ENCODE measurements at places on chromosomes 3 and 15.

DNA sequence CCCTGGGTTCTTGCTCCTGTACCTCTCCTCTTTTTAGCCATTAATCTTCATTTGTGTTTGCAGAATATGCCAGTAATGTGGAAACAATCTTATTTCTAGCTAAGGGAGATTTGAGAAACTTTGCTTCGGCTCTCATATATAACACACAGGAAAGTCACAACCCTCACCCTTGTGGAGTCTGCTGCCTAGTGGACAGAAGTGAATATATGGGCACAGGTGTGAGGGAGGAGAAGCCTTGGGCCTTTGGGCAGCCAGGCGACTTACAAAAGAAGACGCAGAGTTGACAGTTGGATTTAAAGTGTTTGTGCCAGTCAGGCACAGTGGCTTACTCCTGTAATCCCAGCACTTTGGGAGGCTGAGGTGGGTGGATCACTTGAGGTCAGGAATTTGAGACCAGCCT lies 181.8 kb upstream of the TBL1XR1 start:
- no peak for DNase-seq
- no peak overlapping the region for H3K27ac ChIP-seq
- no peak overlapping the region for H3K4me3 ChIP-seq
- no peaks in the 10 kb centered on the region for H3K27me3 ChIP-seq

GRCh38 chr3:193832833-193833413 lies 239.9 kb downstream of the OPA1 start:
- no peaks in the 10 kb centered on the region for H3K36me3 ChIP-seq
- no peak overlapping the region for H3K4me3 ChIP-seq
- no peaks in the 10 kb centered on the region for H3K4me1 ChIP-seq
- H3K27me3 ChIP-seq = peaks cover 2% of the 10 kb centered on the region

- peaks cover 2% of the 10 kb centered on the region for H3K27me3 ChIP-seq
- no peak overlapping the region for H3K27ac ChIP-seq
- no peaks in the 10 kb centered on the region for H3K4me1 ChIP-seq
- no peak overlapping the region for H3K4me3 ChIP-seq
- no peaks in the 10 kb centered on the region for H3K36me3 ChIP-seq
Observed at GRCh38 chr15:75966073-75966472, 46.2 kb downstream of the NRG4 start.

DNA sequence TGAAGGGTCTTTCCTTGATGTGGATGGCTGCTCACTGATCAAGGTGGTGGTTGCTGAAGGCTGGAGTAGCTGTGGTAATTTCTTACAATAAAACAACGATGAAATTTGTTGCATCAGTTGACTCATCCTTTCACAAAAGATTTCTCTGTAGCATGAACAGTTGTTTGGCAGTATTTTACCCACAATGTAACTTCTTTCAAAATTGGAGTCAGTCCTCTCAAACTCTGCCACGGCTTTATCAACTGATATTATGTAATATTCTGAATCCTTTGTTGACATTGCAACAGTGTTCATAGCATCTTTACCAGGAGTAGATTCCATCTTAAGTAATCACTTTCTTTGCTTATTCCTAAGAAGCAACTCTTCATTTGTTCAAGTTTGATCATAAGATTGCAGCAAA lies 252.6 kb downstream of the UBE2E2 start:
- H3K4me3 ChIP-seq = no peak overlapping the region
- H3K27me3 ChIP-seq = peaks cover 3% of the 10 kb centered on the region
- H3K36me3 ChIP-seq = peaks cover 4% of the 10 kb centered on the region
- DNase-seq = no peak

DNA sequence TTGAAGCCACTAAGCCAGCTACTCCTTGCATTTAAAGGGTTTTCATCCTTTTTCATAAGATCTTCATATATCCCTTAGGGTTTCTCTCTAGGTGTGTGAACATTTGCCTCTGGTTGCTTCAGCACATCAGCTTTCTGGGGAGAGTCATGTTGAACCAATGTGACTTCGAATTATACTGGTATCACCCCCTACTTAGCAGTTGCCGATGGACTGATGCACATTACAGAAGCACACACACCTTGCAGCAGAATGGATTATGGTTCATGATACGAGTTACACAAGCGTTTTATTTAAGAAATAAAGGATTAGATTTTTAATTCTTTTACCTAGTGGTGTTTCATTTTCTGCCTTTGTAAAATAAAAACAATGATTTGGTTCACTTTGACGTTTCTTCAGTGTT lies 39.6 kb downstream of the FBXO22 start:
- no peak overlapping the region for H3K27ac ChIP-seq
- no peak for DNase-seq
- H3K36me3 ChIP-seq = peaks cover 6% of the 10 kb centered on the region
- no peak overlapping the region for H3K4me3 ChIP-seq
- H3K4me1 ChIP-seq = peaks cover 3% of the 10 kb centered on the region

- no peaks in the 10 kb centered on the region for H3K4me1 ChIP-seq
- no peak overlapping the region for H3K4me3 ChIP-seq
- no peak overlapping the region for H3K27ac ChIP-seq
- no peak for DNase-seq
- H3K27me3 ChIP-seq = no peaks in the 10 kb centered on the region
Observed at GRCh38 chr3:79973482-79973881, 205.7 kb upstream of the ROBO1 start.

DNA sequence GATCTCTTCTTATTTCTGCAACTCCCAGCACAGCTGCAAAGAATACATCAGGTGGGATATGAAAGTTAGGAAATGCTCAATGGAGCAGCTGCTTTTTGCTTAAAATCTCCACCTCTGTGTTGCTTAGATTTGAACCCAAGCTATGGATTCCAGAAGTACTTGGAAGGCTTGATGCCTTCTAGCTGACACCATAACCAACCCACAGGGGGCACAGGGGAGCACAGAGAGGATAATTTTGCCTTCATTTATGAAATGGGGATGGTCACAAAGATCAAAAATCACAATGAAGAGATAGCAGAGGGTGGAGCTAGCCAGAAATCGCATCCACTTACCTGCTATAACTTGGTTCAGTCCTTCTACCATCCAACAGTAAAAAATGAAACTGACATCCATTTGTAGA lies 75.7 kb downstream of the DUT start:
- no peak overlapping the region for H3K4me3 ChIP-seq
- peak; percentile 9 for DNase-seq

DNA sequence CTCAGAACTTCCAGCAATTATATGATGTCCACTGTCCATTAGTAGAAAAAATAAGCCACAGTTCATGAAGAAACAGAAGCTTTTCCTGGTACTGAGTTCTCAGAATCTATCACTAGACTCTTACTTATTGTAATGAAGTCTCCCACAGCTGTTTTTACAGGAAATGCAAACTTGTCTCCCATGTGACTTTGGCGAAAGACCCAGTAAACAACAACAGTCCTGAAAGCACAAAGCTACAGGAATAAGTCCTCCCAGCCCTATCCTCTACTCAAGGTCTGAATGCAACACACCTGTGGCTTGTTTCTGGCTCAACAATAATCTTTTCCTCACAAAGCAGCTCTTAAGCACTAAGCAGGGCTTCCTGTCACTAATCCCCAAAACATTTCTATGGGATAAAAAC lies 55.9 kb downstream of the EOMES start:
- H3K27me3 ChIP-seq = peaks cover 1% of the 10 kb centered on the region
- H3K27ac ChIP-seq = no peak overlapping the region
- H3K4me1 ChIP-seq = peaks cover 11% of the 10 kb centered on the region

GRCh38 chr3:60225848-60226247 lies 1025.4 kb downstream of the FHIT start:
- peaks cover 6% of the 10 kb centered on the region for H3K4me1 ChIP-seq
- no peak for DNase-seq
- no peaks in the 10 kb centered on the region for H3K36me3 ChIP-seq
- no peak overlapping the region for H3K4me3 ChIP-seq
- no peaks in the 10 kb centered on the region for H3K27me3 ChIP-seq

GRCh38 chr15:51782357-51782896 lies 31.0 kb downstream of the TMOD2 start:
- H3K4me1 ChIP-seq = no peaks in the 10 kb centered on the region
- no peak overlapping the region for H3K27ac ChIP-seq
- no peak for DNase-seq

- no peaks in the 10 kb centered on the region for H3K27me3 ChIP-seq
- H3K27ac ChIP-seq = peak overlapping the region; percentile 98
- H3K4me1 ChIP-seq = peaks cover 56% of the 10 kb centered on the region
- H3K36me3 ChIP-seq = peaks cover 32% of the 10 kb centered on the region
- peak overlapping the region; percentile 94 for H3K4me3 ChIP-seq
- peak; percentile 43 for DNase-seq
Observed at GRCh38 chr3:183554377-183554776, 1.1 kb downstream of the KLHL6 start.

- H3K27me3 ChIP-seq = no peaks in the 10 kb centered on the region
- H3K27ac ChIP-seq = no peak overlapping the region
- H3K4me1 ChIP-seq = no peaks in the 10 kb centered on the region
- DNase-seq = no peak
Observed at GRCh38 chr3:77800893-77801292, 761.0 kb downstream of the ROBO2 start.

DNA sequence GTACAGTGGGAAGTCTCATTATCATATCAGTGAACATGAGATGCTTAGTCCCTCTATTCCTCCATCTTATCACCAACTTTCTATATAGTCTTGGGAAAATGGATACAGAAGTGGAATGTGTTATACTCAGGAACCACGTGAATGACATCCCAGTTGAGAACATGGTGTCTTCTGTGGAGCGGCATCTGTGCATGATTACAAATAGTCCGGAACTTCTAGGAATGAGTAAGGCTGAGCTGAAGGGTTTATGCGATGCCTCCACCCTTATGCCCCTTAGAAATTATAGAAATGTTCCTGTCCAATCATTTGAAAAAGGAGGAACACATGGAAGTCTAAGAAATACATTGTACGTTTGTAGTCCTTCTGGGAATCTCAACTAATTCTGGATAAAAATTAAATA lies 64.8 kb upstream of the TMEM108 start:
- DNase-seq = no peak
- no peak overlapping the region for H3K27ac ChIP-seq
- no peak overlapping the region for H3K4me3 ChIP-seq

DNA sequence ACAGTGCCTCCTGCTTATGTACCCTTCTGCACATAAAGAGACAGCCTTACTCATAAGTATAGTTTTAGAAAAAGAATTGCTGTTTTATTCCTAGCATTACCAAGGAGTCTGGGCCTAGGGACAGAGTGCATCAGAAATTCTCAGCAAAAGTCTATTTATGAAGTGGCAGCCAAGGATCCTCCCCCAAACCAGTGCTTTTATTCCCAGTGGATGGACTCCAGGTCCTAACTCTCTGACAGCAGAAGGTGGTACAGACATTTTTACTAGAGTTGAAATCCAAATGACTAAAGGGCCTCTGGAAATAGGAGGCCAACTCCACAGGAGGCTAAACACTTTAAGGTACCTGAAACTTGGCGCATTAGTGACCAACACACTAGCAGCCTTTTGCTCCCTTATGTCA lies 407.2 kb upstream of the TPRG1 start:
- H3K36me3 ChIP-seq = no peaks in the 10 kb centered on the region
- no peak overlapping the region for H3K27ac ChIP-seq
- H3K4me1 ChIP-seq = no peaks in the 10 kb centered on the region
- no peak overlapping the region for H3K4me3 ChIP-seq
- no peak for DNase-seq
- no peaks in the 10 kb centered on the region for H3K27me3 ChIP-seq

DNA sequence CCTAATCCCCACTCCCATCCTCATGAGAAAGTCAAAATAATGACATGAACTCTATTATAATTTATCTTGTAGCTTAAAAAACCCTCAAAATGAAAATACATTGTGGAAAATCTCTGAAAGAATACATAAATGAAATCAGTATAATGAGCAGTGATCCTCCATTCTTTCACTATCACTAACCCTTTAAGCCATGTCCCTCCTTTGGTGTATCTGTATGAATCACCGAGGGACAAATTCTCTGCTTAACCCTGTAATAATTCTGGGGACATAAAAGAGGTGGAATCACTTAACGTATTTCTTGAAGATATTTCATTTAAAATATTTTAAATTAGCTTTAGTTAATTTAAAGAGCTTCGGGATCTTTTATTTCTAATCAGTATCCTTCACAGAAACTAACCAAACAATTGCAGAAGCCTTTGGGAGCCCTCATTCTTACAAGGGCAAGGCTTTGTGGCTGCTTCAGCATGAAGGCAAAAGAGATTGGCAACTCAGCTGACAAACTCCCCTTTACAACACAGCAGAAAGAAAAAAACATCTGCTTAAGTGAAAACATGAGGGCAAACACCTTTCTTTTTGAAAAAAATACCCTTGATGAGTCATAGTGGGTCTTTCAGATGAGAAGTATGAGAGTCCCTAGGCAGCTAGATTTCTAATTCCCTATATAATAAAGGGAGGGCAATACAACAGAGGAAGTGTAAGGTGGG lies 44.0 kb upstream of the ALCAM start:
- H3K27me3 ChIP-seq = no peaks in the 10 kb centered on the region
- H3K27ac ChIP-seq = no peak overlapping the region
- H3K4me1 ChIP-seq = peaks cover 5% of the 10 kb centered on the region
- H3K4me3 ChIP-seq = no peak overlapping the region

DNA sequence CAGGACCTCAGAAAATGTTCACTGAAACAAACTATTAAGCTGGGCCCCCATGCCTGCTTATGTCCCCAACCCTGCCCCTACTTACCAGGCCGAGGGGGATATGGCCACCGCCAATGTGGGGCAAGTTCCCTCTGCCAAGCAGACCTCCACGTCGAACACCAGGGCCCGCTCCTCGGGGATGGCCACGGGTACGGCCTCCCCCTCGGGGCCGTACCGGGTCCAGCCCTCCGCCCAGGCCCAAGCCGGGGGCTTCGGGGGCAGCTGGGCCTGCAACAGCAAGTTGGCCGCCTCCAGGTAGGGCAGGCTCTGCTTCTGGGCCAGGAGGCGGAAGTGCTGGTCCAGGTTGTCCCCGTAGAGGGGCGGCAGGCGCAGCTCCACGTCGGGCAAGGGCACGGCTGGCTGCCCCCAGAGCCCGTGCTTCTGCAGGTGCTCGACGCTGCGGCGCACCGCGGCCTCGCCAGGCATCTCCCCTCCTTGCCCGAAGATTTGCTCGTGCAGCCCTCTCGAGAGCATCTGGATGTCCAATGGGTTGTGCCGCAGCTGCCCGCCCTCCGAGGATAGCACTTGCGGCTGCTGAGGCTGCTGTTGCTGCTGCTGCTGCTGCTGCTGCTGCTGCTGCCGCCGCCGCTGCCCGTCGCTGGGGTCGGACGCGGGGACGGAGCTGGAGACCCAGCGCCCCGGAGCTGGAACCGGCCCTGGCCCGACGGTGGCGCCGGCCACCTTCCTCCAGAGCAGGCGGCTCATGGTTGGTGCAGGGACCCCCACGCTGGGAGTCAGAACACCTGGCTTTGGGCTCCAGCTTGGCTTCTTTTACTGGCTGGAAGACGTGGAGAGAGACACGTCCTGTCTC lies 1.4 kb downstream of the POLG start:
- peaks cover 52% of the 10 kb centered on the region for H3K36me3 ChIP-seq
- peaks cover 67% of the 10 kb centered on the region for H3K4me1 ChIP-seq
- DNase-seq = no peak

- no peak within 1 kb of the TSS for H3K4me3 ChIP-seq
- no peak for DNase-seq
- H3K36me3 ChIP-seq = no peaks in the 10 kb centered on the region
- H3K4me1 ChIP-seq = peaks cover 6% of the 10 kb centered on the region
Observed at GRCh38 chr3:3110299-3110630, at the start of gene IL5RA. Gene IL5RA (minus strand): TSS chr3:3110374. CDS start chr3:3104984, 5,390 bp downstream.

Measured in activated CD8-positive, alpha-beta T cell treated with anti-CD3 and anti-CD28 coated beads for 36 hours (primary cell).